ENCODE measurements at places on chromosomes 5 and 9.

DNA sequence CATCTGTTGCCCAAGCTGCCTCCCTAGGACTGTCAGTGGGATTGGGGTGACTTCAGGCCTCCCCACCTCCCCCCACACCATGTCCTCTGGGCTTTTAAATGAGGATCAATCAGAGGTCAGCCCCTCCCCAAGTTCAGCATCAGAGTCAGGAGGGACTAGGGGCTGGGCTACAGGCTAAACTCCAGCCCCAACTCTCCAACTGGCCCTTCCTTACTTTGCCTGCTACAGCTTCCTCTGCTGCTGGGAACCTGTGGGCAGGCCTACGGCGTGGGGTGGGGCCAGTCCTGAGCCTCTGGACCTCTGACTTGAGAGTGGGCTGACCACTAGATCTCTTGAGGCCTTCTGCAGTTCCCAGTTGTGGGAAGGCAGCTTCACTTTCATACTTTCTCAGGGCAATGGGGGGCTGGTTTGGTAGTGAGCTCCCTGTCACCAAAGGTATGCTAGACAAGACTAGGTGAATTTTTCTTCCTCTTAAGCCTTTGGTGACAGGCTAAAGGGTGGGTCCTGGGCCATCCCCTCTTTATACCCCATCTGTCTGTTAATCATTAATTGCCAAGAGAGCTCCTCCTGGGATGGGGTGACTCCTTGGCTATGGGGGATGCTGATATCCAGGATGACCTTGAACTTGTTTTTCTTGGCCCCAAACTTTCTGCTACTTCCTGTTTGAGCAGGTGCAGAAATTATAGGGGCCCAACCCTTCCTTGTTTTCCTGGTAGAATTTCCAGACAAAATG lies 10.8 kb upstream of the DAB2IP start:
- no peak for DNase-seq

- no peak for DNase-seq
Measured at GRCh38 chr5:5481206-5481605, 58.7 kb downstream of the ICE1 start.

DNA sequence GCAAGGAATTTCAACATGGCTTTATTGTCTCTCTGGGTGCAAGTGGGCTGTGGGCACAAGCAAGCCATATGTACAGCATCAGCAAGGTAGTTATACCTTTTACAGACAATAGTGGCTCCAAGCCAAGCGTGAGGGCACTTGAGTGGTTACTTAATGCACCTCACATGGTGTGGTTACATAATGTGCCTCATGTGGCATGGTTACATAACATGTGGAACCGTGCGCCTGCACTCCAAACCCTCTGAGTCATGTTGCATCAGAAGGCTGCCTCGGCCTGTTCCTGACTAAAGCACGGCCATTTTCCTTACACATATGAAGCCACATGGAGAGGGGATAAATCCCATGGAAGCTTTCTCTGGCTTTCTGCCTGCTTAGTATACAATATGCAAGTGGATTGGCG lies 150.9 kb downstream of the OSTF1 start:
- DNase-seq, result no peak

GRCh38 chr9:133103987-133104505 lies 17.0 kb downstream of the RALGDS start:
- no peak for DNase-seq

GRCh38 chr5:98308231-98308630 lies 465.2 kb upstream of the RGMB start:
- no peak for DNase-seq

DNA sequence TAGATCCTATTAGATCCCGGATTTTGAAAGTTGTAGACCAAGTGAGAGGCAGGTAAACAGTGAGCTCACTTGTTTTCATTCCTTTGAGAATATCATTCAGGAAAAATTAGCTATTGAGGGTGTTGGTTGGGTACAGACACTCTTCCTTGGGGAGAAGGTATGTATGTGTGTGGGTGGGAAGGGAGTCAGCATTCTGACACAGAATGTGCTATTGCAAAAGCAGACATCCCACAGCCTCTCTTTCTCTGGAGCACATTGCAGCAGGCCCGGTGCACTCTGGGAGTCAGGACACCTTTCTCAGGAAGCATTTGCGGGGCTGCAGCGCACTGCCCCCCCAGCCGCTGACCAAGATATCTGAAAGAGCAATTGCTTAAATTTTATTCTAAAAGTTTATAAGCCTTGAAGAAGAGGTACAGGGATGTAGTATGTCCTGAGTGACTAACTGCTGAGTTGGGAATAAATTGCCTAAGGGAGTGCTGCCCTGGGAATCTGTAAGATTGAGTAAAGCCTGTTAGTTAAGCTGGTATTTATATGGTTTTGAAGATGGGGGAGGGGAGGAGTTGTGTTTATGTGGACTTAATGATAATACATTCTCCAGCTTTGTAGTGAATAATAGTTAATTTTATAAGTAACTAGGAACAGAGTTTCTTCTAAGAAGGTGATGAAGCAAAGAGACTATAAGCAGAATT lies 5.2 kb downstream of the TNFAIP8 start:
- no peak for DNase-seq

DNA sequence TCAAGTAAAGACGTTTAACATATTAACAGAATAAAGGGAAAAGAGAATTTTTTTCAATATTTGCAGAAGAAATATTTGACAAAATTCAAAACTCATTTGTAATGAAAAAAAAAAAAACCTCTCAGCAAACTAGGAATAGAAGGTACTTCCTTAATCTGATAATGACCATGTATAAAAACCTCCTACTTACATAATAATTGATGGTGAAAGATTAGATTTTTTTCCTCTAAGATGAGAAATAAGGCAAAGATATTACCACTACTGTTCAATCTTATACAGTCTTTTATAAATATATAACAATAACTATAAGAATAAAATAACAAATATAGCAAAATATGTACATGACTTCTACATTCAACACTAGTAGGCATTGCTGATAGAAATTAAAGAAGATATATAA lies 424.6 kb upstream of the KLF4 start:
- DNase-seq, result no peak

GRCh38 chr9:137050570-137050969 lies 3.3 kb downstream of the ENTPD2 start:
- DNase-seq, result no peak

- DNase-seq, result no peak
Measured at GRCh38 chr5:121805911-121806310, 45.8 kb upstream of the FTMT start.
